SHP77 treated with DMSO at 0.1 percent for 48 hours (cell line): ENCODE measurements at places on chromosomes 16 and 17.
A peak's percentile ranks its signal among the peaks of the same experiment; 100 is the strongest.

- DNase-seq = peak; percentile 2
Measured at GRCh38 chr17:75240394-75241142, 20.8 kb downstream of the GGA3 start.

DNA sequence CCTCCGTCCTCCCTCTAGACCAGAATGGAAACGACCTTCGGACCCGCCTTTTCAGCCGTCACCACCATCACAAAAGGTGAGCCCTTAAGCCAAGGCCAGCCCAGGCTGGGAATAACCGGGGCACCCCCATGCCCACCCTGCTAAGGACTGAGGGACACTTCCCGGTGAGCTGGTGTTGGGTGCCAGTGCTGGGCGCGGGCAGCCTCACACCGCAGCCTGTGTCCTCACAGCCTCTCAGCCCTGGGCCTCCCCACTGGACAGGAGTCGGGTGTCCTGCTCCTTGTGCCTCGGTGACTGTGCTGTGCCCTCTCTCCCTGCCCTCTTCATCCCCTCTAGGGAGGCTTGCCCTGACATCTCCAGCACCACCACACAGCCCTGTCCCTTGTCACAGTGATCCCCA lies 10.3 kb downstream of the TRAF7 start:
- no peak for DNase-seq

DNA sequence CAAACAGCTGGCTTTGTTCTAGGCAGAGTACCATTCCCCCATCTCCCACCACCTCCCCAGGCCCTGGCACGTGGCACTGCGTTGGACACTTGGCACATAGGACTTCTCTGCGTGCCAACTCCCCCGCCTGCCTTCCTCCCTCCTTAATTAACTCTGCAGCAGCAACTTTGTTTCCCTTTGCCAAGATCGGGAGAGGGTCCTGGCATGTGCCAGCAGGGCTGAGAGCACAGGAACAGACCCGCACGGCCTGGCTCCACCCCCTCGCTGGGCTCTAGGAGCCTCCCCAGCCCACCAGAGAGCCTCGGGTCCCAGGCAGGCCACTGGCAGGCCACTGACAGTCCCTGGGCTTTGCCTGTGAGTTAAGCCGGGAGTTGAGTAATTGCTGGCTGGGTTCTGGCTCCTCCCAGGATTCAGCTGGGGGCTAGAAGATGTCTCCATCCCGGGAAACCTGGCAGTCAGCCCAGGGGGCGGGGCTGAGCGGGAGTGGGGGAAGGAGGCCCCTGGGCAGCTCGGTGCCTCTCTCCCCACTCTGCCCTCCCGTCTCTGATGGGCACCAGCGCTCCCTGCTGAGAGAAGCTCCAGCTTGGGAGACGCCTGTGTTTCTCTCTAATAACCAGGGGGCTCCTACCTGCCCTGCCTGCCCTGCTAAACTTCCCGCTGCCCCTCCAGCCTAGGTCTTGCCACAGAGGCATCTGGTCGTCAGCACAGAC lies 224.0 kb upstream of the TNRC6C start:
- DNase-seq = peak; percentile 96

DNA sequence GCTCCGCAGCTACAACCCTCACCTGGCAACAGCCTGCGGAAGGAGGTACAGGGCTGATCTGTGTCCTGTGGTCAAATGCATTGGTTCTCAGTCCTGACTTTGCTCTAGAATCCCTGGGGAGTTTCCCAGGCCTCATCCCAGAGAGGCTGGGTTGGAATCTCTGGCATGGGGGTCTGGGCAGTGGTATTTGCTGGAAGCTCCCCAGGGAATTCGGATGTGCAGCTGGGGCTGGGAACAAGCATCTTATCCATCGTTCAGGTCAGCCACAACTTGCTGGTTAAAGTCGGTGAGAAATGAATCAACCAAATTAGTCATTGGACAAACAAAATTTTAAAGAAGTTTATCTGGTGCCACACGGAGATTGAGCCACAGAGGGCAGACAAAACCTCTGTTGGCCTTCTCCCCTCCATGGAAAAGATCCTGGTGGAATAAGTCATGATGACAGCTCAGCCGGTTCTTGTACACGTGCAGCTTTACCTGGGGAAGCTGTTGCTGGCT lies 231.2 kb downstream of the FOXL1 start:
- DNase-seq = no peak

- DNase-seq = no peak
Measured at GRCh38 chr17:5571281-5571680, 13.0 kb downstream of the NLRP1 start.

GRCh38 chr17:73705594-73705993 lies 61.3 kb upstream of the SDK2 start:
- peak; percentile 64 for DNase-seq

- no peak for DNase-seq
Measured at GRCh38 chr17:21286909-21287702, 2.6 kb downstream of the MAP2K3 start.

DNA sequence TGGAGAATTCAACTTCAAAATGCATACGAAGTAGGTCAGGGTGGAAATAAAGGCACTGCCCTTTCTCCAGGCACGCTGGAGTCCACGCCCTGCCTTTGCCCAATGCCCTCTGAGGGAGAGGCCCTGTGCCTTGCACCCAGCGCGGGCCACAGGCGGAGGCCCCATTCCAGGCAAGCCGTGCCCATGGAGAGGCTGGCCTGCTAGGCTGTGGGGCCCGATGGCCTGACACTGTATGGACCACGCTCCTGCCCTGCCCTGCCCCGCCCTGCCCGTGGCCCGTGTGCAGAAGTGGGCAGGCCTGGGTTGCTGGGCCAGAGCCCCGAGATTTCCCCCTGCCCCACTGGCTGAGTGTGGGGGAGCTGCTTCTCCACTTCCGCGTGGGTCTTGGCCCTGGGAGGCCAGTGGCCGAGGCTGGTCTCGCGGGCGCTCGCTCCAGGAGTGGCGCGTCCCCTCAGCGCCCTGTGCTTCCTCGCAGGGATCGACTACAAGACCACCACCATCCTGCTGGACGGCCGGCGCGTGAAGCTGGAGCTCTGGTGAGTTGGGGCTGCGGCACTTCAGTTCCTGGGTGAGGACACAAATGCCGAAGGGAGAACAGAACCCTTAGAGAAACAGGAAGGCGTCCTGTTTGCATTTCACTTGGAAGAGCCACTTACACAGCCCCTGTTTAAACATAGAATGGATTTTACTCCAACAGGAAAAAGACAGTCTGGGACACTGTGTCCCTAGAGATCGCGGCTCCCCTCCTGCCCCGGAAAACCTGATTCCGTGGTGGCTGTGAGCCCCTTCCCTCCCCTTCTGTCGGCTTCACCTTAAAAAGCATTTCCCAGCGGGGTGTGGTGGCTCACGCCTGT lies 13.8 kb upstream of the WFIKKN1 start:
- DNase-seq = no peak

DNA sequence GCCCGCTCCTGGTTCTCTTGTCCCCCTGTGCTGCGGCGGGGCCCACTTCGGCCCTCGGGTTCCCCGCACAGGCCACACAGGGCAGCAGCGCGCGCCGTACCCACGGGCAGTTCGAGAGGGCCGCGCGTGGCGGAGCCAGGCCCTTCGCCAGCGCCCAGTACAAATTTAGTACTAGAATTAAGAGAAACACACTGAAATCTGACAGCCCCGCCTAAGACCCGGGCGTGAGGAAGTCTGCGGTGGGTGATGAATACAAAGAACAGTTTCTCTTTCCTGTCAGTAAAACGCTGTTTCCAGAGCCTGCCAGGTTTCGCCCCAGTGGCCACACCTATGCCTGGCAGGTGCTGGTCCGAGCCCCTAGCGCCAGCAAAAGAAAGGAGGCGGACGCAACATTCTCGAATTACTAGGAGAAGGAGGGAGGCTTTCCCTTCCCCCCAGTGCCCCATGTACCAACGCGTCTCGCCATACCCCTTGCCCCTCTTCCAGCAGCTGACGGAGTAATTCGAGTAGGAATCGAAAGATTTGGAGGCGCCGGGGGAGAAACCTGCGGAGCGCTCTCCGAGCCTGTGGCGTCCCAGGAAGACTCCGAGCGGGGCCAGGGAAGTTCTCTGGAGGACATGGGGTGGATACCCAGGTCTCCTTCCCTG lies 591 bp upstream of the SLFN5 start:
- DNase-seq = no peak

GRCh38 chr17:63850401-63850800 lies 7.9 kb upstream of the SMARCD2 start:
- DNase-seq = no peak

- DNase-seq = no peak
Measured at GRCh38 chr17:31856750-31857149, 2.3 kb downstream of the COPRS start.

DNA sequence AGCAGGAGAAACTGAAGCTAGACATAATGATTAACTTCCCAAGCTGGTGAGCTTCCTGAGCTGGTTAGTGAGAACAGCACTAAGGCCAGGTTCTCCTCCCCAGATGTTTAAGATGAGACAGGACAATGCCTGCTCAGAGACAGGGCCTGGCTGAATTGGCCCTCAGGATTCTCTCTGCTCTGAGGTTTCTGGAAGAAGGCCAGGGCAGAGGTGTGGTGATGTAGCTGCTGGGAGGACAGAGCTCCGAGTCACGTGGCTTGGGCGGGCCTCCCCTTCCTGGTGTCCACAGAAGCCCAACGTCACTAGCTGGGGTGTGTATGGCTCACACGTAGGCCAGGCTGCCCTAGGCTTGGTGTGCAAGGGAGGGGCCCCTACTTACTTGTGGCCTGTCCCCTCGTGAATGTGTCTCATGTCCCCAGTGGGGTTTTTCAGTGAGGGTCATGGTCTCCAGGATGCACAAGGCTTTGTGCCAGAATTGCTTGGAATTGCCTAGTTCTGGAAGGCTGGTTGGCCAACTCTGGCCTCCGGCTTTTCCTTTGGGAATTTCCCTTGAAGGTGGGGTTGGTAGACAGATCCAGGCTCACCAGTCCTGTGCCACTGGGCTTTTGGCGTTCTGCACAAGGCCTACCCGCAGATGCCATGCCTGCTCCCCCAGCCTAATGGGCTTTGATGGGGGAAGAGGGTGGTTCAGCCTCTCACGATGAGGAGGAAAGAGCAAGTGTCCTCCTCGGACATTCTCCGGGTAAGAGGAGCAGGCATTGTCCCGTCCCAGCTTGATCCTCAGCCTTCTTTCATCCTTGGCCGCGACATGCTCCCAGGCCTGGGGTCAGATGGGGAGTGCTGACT lies 3.4 kb downstream of the NOD2 start:
- peak; percentile 32 for DNase-seq

GRCh38 chr17:47192554-47192953 lies 3.5 kb upstream of the CDC27 start:
- DNase-seq = peak; percentile 73

DNA sequence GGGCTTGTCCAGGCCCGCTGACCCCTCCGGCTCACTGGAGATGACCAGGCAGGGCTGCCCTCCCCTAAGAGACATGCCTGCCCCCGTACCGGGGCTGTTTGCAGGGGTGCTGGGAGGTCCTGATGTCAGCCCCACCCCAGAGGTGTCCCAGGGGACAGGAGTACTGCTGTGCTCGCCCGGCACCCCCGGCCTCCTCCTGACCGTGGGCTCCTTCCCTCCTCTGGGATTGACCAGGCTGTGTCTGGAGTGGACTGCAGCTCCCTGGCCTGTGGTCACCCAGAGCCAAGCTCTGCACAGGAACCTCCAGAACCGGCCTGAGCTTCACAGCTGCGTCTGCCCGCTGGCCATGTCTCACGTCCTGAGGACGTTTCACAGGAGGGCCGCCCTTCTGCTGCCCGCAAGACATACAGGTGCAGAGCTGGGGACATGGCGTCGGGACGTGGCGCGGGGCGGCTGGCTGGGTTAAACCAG lies 53.2 kb downstream of the LMF1 start:
- no peak for DNase-seq

GRCh38 chr16:30018731-30019158 lies 4.3 kb upstream of the C16orf92 start:
- DNase-seq = no peak

GRCh38 chr17:67377488-67378453 lies 690 bp downstream of the PITPNC1 start:
- no peak for DNase-seq

DNA sequence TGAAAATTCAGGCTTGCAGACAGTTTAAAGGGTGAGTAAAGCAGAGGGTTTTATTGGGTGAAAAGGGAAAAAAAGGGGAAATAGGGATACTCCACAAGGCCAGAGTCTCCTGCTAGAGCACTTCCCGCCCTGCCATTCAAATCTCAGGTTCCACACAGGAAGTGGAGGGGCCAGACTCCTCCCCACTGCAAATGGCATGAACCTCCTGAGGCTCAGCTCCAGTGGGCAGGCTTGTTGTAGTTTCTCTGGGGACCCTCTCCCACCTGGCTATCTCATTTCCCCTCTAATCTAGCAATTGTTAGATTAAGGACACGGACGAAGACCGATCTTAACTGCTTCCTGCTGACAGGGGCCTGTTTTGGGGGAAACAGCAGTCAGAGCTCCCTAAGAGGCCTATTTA lies 43.4 kb downstream of the TAOK1 start:
- DNase-seq = no peak

GRCh38 chr17:42526031-42526444 lies 10.0 kb upstream of the NAGLU start:
- no peak for DNase-seq

DNA sequence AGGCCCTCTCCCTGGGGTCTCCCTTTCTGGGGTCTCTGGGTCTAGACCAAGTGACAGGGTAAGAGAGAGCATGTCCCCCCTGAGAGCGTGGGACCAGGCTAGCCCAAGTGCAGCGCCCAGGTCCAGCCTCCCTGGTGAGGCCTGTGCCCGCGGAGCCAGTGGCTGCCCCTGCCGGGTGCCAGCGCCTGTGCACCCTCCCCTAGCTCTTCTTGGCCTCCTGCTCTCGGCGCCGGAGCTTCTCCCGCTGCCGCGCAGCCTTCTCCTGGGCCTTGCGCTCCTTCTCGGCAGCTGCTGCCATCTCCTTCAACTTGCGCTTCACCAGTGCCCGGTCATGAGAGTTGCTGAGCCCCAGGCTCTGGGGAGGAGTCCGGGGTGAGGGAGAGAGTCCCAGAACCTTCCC lies 17.3 kb downstream of the SAMD14 start:
- DNase-seq = no peak

- no peak for DNase-seq
Measured at GRCh38 chr17:29569245-29569950, 897 bp downstream of the TP53I13 start.

GRCh38 chr16:79662669-79663313 lies 62.3 kb upstream of the MAF start:
- no peak for DNase-seq

- DNase-seq = no peak
Measured at GRCh38 chr17:74362810-74363498, 1.3 kb upstream of the BTBD17 start.

DNA sequence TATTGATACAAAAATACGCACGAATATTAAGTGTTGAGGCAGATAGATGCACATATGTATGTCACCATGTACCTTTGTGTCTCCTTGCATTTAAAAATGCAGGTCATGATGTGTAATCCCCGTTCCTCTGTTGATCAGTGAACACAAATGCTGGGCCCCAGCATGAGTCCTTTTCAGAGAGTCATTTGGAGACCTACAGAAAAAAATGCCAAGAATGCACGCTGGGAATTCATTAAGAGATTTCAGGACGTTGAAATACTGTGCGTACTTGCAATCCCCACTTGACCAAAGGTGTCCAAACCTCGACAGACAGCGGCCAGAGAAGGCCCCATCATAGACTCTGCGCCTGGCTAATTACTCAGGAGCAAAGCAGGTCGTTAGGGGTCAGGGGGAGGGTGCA lies 496.0 kb downstream of the MAF start:
- no peak for DNase-seq

- DNase-seq = no peak
Measured at GRCh38 chr17:67218385-67218950, 26.5 kb downstream of the HELZ start.

GRCh38 chr17:80981062-80981902 lies 10.4 kb upstream of the CHMP6 start:
- DNase-seq = no peak
